ENCODE measurements at places on chromosomes 1 and 21.

GRCh38 chr1:39575191-39576015 is 1.2 kb downstream of the PABPC4 start:
- DNase-seq = peak; percentile 54

- no peak for DNase-seq
These were observed 38.5 kb upstream of the BCL9 start for GRCh38 chr1:147502760-147503159.

- DNase-seq = no peak
These were observed 374.0 kb downstream of the NTNG1 start for GRCh38 chr1:107514841-107515240.

DNA sequence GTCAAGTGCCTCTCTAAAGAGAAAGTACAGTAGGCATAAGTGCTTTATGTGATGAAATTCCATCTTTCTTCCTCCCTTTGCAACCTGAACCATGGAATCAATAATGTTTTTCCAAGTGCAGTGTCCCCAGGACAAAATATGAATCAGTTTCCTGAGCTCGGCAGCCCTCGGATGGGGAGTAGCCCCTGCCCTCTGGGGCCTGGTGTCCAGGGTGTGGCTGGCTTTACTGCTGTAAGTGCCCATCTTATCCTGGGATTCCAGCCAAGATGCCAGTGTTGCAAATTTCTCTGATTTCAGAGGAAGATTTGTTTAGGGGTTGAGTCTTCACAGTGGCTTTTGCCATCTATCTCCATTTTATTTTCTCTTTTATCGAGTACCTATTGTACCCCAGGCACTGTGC is 40.5 kb upstream of the SRP9 start:
- DNase-seq = no peak

- no peak for DNase-seq
These were observed 5.3 kb downstream of the SSU72 start for GRCh38 chr1:1569341-1569740.

DNA sequence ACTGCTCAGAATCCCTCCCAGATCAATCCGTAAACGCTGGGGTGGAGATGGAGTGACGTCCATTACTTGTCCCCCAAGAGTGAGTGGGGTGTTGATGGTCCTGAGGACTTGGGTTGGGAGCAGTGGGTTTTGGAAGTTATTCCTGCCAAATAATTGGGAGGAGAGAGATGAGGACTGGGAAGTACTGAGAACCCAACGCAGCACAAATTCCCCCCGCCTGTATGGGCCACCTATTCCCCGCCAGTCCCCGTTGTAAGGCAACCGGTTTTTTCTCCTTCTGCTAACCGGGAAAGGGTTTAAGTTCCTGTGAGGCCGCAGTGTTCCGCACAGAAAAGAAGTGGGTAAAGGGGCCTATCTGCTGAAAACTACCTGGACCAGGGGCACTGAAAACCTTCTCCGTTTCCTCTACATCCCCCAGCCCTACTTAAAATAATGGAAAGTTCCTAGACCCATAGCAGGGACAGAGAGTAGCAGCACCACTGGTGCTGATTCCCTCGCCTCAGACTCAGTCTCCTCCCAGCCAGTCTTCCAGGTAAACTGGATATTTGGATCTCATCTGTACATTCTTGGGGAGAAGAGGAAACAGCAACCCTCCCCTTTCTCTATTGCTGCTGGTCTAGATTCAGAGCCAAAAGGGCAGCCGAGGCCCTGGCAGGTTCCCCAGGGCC is 738 bp downstream of the LURAP1 start:
- no peak for DNase-seq

DNA sequence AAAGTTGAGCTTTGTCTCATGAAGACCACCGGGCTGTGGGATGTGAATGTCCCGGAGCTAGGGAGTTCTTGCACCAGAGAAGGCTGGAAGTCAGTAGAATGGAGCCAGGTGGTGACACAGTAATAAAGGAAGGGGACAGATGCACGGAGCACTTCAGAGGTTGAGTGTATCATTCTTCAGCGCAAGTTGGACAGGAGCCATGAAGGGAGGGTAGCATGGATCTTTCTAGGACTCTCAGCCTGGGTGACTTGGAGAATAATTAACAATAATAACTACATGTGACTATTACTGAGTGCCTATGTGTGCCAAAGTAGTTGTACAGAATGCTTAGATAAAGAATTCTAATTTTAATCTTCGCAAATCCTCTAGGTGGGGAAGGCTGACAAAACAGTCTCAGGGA is 258.7 kb upstream of the AJAP1 start:
- DNase-seq = no peak

GRCh38 chr1:71861022-71861421 is 421.3 kb downstream of the NEGR1 start:
- no peak for DNase-seq
